ENCODE measurements at places on chromosomes 16 and 17.

- no peak for DNase-seq
Measured at GRCh38 chr17:1606352-1606985, 22.2 kb downstream of the SLC43A2 start.

DNA sequence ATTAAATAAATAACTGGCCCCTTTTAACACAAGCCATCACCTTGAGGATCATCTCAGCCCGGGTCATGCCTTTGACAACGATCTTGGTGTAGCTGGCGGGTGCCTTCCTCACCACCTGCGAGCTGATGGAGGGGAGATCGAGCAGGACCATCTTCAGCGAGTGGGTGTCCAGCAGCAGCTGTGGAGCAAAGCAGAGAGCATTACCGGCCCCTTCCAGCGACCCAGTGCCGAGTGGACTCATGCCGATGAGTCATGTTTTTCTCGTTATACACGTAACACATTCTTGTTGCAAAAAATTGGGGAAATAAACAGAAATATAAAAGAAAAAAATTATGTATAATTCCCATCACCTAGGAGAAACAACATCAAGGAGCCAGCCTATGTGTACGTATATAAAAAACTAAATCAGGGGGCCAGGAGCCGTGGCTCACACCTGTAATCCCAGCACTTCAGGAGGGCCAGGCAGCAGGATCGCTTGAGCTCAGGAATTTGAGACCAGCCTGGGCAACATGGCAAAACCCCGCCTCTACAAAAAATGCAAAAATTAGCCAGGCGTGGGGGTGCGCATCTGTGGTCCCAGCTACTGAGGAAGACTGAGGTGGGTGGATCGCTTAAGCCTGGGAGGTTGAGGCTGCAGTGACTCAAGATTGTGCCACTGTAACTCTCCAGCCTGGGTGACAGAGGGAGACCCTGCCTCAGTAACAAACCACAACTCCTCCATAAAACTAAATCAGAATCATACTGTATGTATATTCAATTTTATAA is 169.1 kb upstream of the RPH3AL start:
- no peak for DNase-seq

DNA sequence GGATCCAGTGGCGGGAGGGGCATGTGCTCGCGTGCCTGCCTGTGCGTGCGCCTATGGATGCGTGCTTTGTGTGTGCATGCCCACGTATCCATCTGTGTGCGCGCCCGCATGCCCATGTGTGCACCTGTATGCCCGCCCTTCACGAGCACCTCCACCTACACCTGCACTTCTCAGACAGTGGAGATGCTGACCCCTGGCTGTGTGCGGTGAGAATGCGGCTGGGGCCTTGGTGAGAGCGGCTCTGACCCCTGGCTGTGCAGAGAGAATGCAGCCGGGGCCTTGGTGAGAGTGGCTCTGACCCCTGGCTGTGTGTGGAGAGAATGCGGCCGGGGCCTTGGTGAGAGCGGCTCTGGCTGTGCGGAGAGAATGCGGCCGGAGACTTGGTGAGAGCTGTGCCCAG is 33.9 kb downstream of the AXIN1 start:
- DNase-seq: no peak

GRCh38 chr16:3819175-3819527 is 61.4 kb downstream of the CREBBP start:
- DNase-seq: peak; percentile 17

GRCh38 chr16:50273888-50274325 is 7.6 kb downstream of the ADCY7 start:
- DNase-seq: no peak
